ENCODE measurements at places on chromosomes 4 and X.

- no peak for DNase-seq
Observed at GRCh38 chr4:1540601-1541375, 134.5 kb upstream of the NKX1-1 start.

DNA sequence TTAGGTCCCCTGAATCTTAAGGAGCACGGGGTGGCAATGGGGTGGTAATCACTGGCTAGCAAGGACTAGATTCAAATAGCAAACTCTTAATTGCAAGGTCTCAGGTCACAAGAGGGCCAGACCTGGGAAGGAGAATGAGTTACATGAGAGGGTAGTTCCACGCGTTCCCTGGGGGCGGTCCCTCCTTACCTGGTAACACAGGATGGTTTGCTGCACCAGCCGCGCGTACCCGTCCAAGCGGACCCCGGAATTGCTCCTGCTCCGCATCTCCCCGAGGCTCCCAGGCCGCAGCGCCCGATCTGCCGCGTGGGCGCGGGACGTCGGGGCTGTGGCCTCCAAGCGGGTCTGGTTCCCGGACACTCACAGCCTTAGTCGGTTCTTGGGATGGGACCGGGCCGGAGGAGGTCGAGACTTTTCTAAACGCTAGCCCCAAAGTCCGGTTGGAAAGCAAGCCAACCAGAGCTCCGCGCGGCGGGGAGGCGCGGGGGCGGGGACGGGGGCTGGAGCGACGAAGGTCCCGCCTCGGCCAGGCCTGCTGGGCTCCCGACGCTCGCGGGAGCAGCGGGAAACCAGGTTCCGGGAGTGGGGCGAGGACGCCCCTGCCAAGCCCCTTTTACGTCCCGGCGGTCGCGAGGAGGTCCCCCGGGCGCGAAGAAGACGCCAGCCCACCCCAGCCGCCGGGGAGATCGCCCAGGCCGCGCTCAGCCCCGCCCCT, at the start of gene PHKA2:
Gene PHKA2 (minus strand): TSS at position 449 of the 715 bp plus-strand sequence. CDS start 182 bp downstream, at position 267.
- DNase-seq = no peak

DNA sequence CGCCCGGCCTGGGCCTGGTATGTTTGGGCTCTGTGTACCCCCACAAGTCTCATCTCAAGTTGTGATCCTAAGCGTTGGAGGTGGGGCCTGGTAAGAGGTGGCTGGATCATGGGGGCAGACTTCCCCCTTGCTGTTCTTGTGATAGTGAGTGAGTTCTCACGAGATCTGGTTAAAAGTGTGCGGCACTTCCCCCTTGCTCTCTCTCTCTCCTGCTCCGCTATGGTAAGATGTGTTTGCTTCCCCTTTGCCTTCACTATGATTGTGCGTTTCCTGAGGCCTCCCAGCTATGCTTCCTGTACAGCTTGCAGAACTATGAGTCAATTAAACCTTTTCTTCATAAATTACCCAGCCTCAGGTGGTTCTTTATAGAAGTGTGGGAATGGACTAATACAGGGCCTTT, 53.0 kb downstream of the CHST7 start:
- DNase-seq = no peak

DNA sequence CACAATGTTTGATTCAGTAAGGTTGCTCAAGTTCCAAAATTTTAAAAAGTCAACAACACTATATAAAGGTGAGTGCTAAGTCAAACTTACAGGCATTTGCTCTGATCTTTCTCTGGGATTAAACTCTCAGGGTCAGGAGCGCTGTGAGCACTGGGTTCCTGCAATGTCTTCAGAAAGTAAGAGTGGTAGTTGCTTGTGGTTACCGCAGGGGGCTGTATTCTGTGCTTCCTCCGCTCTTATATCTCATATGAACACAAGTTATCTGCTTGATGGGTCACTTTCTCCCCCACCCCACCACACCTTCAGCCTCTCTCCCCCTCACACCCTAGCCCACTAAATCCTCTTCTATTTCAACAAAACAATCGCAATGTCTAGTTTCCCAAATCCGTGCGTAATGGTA, 116.4 kb upstream of the IGSF1 start:
- DNase-seq = no peak

DNA sequence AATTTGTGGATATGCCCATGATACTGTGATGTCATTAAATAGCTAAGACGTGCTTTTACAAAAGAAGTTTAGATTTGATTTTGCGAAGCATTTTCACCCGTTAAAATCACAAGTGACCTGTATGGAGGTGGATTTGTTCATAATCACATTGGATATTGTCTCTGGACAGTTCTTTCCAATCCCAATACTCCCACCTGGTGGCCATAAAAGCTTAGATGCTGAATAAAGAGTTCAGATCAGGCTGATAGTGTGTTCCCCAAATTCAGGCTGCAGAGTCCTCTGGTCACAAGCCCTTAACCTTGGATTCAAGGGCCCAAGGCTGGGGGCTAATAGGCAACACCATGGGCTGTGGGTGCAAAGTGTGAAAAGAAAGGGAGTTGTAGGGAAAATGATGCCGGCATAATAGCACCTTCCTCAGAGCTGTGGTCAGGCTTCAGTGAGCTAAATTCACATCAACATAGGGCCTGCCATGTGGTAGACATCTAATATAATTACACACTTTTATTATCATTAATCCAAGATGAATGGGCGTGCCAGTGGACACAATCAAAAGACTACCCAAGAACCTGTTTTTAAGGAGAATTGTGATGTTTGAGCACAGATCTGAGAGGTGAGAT, 28.1 kb downstream of the SMIM43 start:
- DNase-seq = no peak

DNA sequence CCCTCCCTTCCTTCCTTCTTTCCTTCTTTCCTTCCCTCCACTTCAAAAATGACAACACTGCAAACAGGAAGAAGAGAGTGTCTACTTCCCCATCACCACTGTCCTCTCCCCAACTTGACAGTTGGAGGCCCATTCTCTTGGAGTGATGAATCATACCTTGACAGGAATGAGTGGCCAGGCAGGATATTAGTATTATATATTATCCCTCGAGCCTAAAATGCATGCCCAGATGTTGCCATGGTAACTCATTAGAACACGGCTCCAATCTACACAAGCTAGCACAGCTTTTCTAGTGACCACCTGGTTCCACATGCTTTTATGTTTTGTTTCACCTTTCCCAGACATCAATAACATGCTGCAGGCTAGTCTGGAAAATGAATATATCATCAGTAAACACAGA, 71.3 kb upstream of the LHFPL1 start:
- DNase-seq = no peak

GRCh38 chr4:169823685-169824084, 65.9 kb upstream of the HPF1 start:
- no peak for DNase-seq

DNA sequence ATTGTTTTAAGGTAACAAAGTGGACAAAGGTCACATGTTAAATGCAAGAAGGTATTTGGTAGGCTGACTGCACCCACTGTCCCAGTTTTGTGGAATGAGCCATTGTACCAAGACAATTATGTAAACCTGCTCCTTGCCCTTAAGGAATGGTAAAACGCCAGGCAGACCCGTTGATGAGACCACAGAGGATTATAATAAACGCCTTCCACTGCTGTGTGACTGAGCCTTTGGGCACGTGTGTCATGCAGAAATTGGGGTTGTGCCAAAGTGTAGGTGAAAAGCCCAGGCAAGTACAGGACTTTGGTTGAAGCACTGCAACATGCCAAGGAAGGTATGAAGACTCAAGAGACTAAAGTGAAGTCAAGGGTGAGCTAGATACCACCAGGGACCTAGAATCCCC, 59.7 kb downstream of the LRRC66 start:
- no peak for DNase-seq

GRCh38 chr4:63787326-63787725, 621.9 kb downstream of the TECRL start:
- DNase-seq = no peak

DNA sequence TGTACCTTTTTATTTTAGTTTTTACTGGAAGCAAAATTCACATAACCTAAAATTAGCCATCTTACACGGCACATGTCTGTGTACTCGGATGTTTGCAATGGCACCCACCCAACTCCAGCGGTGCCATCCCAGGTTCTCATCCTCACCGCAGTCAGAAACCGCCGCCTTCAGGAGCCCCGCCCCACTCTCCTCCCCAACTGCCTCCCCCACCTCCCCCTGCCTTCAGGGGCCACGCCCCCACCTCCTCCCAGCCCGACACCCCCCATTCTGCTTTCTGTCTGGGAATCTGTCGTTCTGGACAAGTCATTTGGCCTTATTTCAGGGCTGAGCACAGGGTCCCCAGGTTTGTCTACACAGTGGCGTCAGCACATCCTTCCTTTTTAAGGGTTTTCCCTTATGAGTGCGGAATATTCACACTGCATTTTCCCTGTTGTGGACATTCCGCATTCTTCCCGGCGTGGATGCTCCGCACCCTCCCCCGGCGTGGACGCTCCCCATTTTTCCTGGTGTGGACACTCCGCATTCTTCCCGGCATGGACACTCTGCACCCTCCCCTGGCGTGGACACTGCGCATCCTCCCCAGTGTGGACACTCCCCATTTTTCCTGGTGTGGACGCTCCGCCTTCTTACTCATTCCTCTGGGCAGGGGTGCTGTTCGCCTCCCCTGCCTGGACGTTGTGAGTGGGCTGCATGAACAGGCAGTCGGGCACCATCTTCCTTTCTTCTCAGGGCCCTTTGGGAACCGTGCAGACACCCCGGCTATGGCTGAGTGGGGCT, 135.4 kb upstream of the NKX1-1 start:
- DNase-seq = no peak

GRCh38 chr4:72701987-72702819, 133.2 kb upstream of the ADAMTS3 start:
- DNase-seq = no peak

DNA sequence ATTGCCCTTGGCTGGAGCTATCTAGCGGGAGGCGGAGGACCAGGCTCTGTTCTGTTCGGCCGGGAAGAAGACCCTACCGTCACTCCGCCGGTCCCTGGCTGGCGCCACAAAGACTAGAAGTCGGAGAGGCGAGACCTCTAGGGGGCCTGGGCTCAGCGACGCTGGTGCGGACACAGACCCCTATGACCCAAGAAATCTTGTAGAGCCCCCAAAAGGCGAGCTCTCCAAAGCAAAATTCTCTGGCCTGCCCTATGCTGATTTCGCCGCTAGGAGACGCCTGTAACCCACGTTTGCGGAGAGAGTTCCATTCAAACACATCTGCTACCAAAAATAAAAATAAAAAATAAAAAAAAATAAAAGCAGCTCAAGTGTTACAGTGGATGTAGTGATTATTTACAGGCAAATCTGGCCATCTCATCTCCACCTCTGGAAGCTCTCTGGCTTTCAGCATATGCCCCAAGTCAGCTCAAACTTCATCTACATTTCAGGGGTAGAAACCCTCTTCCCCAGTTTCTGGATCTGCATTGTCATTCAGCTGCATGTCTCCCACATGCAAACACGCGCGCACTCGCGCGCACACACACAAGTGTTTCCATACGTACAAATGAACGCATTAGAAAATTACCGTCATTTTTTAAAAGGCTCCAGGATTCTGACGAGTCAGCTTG, 2.4 kb upstream of the PCDH10 start:
- no peak for DNase-seq

DNA sequence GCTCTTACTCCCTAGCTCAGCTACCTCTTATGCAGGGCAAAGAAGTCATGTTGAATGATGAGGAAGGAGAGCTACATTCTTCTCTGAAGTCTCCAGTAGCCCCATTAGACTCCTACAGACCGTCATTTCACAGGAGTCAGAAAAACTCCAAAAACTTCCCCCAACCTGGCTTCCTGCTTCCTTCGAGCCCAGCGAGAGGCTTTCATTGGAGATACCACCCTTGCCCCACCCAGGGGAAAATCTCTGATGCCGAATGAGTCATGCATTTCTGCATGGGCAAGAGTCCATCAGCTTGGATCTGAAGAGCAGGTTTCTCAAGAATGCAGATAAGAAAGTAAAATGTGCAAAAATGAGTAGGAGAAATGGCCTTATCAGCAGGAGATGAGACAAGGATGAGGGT, 53.0 kb downstream of the ARSF start:
- no peak for DNase-seq

DNA sequence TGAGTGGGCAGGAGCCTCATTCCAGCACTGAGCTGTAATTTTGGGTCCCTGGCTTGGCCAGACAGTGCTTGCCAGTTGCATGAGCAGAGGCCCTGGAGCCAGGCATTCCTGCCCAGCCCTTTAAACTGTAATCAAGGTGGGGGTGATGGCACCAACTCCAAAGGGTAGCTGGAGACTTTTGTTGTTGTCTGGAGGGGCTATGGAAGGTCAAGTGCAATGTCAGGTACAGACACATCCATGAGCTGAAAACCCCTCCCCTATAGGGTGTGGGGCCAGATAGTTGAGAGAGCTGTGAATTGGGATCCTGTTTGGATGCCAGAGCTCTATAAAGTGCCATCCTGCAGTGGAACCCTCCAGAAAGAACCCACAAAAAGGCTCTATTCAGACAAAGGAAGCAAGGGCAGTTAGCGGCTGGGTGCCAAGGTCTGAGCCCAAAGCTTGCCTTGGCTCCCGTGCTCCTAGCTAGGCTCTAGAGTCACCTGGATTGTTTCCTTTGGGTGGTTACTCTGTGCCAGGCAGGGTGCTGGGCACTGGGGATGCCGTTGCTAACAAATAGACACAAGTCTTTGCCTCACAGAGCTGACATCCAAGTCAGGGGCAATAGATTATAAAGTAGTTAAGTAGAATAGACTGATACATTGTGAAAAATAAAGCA, 163.0 kb downstream of the EFNB1 start:
- DNase-seq = no peak

- DNase-seq = no peak
Observed at GRCh38 chr4:48315728-48316630, 25.4 kb upstream of the SLAIN2 start.

GRCh38 chrX:120334151-120334550, 22.9 kb upstream of the TMEM255A start:
- no peak for DNase-seq

DNA sequence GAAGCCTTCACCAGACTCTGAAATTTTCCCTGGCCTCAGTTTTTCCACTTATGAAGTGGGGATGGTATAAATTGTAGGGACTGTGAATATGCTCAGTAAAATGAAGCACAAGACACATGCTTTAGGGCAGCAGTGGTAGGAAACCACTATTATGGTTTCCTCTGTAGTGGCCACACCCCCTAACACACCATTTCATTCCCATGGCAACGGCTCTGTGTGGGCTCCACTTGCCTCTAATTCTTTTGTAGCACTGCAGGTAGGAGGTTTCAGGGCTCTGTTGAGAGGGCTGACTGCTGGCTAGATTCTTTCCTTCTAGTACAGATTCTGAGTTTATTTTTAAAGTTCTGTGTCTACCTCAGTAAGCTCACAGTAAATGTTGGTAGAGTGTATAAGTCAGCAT, 3.5 kb upstream of the VMA21 start:
- peak; percentile 63 for DNase-seq

GRCh38 chr4:51835855-51836254, 7.1 kb upstream of the DCUN1D4 start:
- no peak for DNase-seq

GRCh38 chr4:19650903-19651864, 600.5 kb upstream of the SLIT2 start:
- no peak for DNase-seq

GRCh38 chr4:37762991-37763368, 63.5 kb upstream of the PGM2 start:
- DNase-seq = no peak

- no peak for DNase-seq
Observed at GRCh38 chr4:153116801-153117200, 87.4 kb upstream of the TRIM2 start.

GRCh38 chr4:140808256-140808655, 52.1 kb upstream of the TBC1D9 start:
- no peak for DNase-seq

- no peak for DNase-seq
Observed at GRCh38 chrX:126448681-126449080, 103.9 kb downstream of the DCAF12L1 start.

GRCh38 chr4:89298155-89298554, 9.4 kb downstream of the GPRIN3 start:
- DNase-seq = no peak

GRCh38 chr4:141957416-141957815, 321.0 kb downstream of the IL15 start:
- no peak for DNase-seq

GRCh38 chrX:140092121-140092520, 126.8 kb upstream of the CXorf66 start:
- no peak for DNase-seq
